H9 (cell line): ENCODE measurements at places on chromosomes 2 and 18. TPM values are rescaled to one million over a fixed set of nuclear protein-coding genes. Genes with fewer than 3 reads are reported as not detected.

Gene XDH
- 1.4 and 1.6 TPM in 2 replicates for total RNA-seq

DNA sequence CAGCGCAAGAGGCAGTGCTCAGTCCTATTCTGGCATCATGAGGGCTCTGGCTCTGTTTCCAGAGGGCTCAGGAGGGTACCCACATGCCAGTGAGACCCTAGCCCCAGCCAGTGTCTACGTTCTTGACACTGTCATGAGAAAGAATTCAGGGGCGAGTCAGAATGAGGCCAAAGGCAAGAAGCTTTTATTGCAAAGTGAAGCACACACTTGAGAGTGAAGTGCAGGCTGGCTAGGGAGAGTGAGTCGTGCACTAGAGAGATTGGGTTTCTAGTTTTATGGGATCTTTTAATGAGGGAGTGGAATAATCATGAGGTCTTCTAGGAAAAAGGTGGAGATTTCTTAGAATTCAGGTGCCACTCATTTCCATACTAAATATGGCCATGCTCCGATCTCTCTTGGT is 164.1 kb downstream of the DCDC2C start:
- DNase-seq: no peak

- no peak for DNase-seq
Measured at GRCh38 chr2:187475499-187476248, 27.6 kb upstream of the CALCRL start.

DNA sequence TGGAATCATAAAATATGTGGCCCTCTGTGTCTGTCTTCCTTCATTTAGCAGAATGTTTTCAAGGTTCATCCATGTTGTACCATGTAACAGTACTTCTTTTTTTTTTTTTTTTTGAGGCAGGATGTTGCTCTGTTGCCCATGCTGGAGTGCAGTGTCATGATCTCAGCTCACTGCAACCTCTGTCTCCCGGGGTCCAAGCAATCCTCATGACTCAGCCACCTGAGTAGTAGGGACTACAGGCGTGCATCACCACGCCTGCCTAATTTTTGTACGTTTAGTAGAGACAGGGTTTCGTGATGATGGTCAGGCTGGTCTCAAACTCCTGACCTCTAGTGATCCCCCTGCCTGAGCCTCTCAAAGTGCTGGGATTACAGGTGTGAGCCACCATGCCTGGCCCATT is 31.2 kb downstream of the RAB1A start:
- DNase-seq: no peak

Gene CROCC2
- not detected in 2 replicates for total RNA-seq

- no peak for DNase-seq
Measured at GRCh38 chr2:160736148-160737028, 242.8 kb upstream of the RBMS1 start.

Gene AQP12B
- not detected in 2 replicates for total RNA-seq

DNA sequence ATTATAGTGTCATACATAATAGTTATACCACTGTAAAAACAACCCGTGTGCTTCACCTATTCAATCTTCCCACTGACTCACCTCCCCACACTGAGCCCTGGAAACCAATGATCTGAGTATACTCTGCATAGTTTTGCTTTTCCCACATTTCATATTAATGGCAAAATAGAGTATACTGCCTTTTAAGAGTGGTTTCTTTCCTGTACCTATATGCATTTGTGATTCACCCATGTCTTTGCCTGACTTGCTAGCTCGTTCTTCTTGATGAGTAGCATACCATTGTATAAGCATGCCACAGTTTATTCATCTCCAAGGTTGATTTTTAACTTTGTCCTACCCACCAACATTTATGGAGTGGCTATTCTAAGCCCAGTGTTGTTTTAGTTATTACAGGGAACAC is 686.4 kb downstream of the PLCL1 start:
- DNase-seq: no peak

- no peak for DNase-seq
Measured at GRCh38 chr2:126864861-126865260, 33.8 kb upstream of the TEX51 start.

Gene DNER
- 1.0 and 1.1 TPM in 2 replicates for total RNA-seq

DNA sequence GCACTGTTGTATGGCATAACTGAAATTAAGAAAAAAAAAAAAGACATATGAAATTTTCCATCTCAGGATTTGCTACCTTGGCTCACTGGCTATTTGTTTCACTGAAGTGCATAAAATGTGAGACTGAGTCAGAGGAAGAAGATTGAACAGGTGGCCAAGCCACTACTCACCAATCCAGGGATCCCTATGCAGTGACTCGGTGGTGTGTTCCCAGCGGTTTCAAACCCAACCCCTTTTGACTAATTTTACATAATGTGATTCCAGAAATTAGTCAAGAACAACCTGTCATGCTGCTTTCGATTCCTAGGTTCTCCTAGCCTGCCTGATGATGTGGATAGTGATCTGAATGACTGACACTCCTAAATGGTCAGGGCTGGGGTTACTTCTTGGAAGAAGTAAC is 77.3 kb downstream of the KLHL14 start:
- DNase-seq: no peak

DNA sequence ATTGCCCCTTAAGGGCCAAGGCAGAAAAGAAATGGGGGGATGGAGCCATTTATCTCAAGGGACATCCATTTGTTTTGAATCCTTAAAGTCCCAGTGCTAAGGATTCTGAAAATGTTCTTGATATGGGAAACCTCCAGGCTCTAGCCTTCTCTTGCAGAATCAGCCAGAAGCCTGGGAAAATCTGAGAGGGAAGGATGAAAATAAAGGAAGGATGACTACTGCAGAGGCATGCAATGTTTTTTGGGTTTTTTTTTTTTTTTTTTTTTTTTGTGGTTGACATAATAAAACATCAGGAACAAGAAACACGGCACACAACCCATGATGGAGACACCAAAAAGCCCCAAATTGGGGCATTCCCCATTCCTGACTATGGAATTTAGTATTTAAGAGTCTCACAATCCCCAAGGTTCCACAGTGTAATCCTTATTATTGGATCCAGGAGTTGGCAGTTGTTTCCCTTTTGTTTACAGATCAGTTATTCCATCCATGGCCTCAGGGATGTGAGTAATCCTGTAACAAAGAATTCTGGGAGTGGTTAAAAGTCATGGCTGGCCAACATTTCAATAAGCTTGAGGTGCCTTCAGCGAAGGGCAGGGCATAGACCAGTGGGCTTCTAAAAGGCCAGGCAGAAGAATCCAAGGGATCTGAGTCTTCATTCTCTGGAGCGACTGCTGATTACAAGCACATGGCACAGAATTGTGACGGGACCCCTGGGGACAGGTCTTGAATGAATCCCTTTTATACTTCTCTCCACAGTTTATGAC is 337.5 kb downstream of the GULP1 start:
- DNase-seq: no peak

Gene DNAJC5G
- total RNA-seq: 0.37 and 0.44 TPM in 2 replicates

Gene RIT2
- total RNA-seq: 1.2 and 1.3 TPM in 2 replicates

DNA sequence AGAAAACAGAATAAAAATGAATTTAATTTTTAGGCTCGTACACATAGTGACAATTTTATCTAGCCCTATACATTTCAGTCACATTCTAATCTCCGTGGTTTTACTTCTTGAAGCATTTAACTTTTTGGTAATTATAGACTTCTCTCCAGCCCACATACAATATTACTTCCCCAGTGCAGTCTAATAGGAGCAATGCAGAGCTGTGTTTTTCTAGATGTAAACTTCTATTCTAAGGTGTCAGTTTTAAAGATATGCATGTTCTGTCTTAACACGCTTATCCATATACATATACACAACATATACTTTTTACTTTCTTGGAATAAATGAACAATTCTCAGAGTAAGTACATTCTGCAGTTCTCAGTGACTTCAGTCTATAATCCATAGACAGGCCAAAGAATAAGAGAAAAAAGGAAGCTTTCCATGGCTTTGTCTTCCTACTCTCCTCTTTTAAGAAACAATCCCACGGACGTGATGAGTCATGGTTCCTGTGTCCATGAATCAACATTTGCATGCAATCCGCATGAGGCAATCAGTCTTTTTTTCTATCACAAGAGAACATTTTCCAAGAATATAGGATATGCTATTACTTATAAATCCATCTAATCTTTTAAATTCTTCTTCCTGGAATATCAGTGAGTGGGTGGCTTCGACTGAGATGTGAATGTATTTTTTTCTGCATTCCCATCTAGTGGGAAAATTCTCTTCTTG is 42.8 kb downstream of the CCDC102B start:
- no peak for DNase-seq

Gene MC2R
- not detected in 2 replicates for total RNA-seq
